Left lobe of liver (tissue), 2 donors: ENCODE measurements at places on chromosomes 12 and 14.

DNA sequence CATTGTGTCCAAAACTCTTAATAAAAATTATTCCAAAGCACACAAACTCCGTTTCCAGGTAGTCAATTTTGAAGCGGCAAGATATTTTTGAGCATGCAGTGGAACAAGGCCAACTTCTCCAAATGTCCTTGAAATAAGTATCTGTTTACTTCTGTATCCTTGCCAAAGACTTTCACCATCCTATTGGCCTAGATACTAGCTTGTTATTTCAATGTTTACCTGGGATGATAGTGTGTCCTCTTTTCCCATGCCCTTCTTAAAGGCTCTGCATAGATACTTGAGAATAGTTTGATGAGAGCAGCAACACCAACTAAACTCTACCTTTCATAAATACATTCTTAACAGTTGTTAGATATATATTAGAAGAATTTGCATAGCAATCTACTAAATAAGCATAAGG lies 160.9 kb downstream of the KCNC2 start:
- no peak for DNase-seq

GRCh38 chr14:58426670-58427280 lies 556 bp downstream of the TIMM9 start:
- peak; percentile 68 for DNase-seq

DNA sequence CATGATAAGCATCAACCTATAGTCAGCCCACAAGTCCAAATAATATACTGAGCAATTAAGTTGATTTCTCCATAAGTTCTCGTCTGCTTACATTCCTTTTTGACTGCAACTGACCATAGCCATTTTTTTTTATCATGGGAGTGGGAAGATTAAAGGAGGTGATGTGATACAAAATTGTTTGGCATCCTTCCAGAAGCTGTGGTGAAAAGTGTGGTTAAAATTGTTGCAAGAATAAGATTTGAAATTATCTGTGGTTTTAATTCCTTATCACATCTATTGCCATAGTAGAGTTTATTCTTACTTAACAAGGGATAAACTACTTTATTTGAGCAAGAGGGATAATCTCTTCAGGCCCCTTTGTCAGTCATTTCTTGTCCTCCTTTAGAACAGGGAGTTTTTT lies 50.7 kb downstream of the LIN52 start:
- DNase-seq = no peak

- DNase-seq = no peak
These were observed 161.7 kb downstream of the ALX1 start for GRCh38 chr12:85441741-85442140.

GRCh38 chr12:59149995-59150642 lies 229.8 kb upstream of the LRIG3 start:
- DNase-seq = no peak

GRCh38 chr12:116277467-116278278 lies at the start of gene MED13L:
Gene MED13L (minus strand): TSS chr12:116277693. CDS start chr12:116277131, 562 bp downstream.
- DNase-seq = peak; percentile 92

GRCh38 chr14:90426663-90427062 lies 29.8 kb downstream of the CALM1 start:
- DNase-seq = peak; percentile 60

DNA sequence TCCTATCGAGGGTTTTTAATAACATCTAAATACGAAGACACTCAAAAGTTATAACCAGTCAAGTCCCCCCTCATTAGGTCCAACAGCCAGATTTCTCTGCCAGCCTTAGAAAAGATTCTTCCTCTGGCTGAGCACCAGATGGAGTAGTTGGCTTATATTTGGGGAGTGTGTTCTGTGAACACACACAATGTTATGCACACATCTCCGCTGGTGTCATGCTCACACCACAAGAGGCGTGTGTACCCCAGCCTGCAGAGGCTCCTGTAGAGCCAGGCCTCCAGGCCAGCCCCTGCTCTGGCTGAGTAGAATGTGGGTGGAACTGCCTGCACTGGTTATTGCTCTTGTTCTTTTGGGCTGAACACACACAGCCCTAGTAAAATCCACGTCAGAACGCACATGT lies 64.0 kb downstream of the PIWIL1 start:
- no peak for DNase-seq

- no peak for DNase-seq
These were observed 31.7 kb upstream of the MMP19 start for GRCh38 chr12:55874443-55874842.

DNA sequence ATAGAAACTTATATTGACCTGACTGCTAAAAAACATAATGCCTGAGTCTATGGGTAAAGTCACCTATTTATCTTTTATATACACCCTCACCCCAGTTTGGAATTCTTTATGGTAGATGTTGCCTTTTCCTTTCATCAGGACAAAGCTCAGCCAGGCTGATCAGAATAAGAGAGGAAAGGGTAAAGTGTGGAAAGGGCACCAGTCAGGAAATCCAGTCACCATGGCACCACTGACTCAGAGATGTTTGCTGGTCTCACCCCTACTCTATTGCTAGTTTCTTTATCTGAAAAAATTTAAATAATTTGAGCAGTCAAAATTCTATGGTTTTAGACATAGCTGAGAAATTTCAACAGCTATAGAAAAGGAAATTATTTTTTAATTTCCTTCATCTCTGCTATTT lies 49.2 kb upstream of the SSTR1 start:
- DNase-seq = no peak

DNA sequence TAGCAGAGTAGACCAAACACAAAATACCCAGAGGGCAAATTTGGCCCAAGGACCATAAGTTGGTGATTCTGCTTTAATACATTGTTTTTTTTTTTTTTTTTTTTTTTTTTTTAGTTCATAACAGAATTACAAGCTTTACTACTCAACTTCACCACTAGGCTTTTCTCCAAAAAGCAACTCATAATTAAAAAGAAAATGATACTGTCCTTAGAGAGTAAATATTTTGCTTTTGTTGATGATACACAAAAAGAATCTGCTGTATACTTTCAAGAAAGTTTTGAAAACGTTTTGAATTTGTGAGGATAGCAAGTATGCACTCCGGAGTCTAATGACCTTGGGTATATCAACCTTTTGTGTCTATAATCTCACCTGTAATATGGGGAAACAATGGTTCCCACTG lies 68.9 kb upstream of the LMO3 start:
- no peak for DNase-seq

- DNase-seq = no peak
These were observed 1.9 kb downstream of the SGPP1 start for GRCh38 chr14:63725786-63726460.

GRCh38 chr14:35222872-35223466 lies 69.2 kb upstream of the PSMA6 start:
- no peak for DNase-seq

DNA sequence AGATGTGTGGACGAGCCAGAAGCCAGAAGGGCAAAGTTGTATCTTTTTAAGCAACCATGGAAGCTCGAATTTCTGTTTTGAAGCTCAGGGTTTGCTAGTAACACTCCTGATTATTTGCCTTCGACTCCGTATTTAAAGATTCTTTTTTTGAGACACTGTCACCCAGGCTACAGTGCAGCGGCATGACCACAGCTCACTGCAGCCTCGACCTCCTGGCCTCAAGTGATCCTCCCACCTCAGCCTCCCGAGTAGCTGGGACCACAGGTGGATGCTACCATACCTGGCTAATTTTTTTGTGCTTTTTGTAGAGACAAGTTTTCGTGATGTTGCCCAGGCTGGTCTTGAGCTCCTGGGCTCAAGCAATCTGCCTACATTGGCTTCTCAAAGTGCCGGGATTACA lies 18.7 kb upstream of the OASL start:
- peak; percentile 23 for DNase-seq

- no peak for DNase-seq
These were observed 5.2 kb downstream of the CCDC85C start for GRCh38 chr14:99598774-99599173.

GRCh38 chr14:36319899-36320199 lies 588 bp downstream of the MBIP start:
- no peak for DNase-seq

- no peak for DNase-seq
These were observed 17.3 kb upstream of the RFLNA start for GRCh38 chr12:124277394-124278241.

- DNase-seq = no peak
These were observed 15.0 kb upstream of the TMEM30B start for GRCh38 chr14:61296151-61296550.
